HT-29 (cell line): ENCODE measurements at places on chromosomes 5 and 9. TPM values are rescaled to one million over a fixed set of nuclear protein-coding genes. Genes with fewer than 3 reads are reported as not detected.

DNA sequence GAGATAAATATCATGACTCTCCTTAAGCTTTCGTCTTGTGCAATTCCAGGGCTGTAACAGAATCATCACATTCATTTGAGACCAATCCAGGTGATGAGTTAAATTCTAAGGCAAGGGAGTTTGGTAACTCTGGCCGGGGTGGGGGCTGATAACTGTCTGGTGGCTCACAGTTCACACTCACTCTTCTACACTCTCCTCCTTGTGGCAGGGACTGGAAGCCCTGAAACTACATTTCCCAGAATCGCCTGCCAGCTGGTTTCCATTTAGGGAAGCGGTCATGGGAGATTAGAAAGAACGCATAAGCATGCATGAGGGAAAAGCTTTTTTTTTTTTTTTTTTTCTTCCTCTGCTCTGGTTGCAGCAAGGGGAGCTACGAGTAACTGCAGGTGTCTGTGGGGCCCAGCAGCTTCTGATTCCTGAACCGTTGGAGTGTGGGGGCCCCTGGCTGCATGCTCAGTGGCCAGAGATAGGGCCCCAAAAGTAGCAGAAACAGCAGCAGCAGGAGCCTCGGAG lies 154.8 kb upstream of the TBC1D2 start:
- DNase-seq: peak; percentile 5

DNA sequence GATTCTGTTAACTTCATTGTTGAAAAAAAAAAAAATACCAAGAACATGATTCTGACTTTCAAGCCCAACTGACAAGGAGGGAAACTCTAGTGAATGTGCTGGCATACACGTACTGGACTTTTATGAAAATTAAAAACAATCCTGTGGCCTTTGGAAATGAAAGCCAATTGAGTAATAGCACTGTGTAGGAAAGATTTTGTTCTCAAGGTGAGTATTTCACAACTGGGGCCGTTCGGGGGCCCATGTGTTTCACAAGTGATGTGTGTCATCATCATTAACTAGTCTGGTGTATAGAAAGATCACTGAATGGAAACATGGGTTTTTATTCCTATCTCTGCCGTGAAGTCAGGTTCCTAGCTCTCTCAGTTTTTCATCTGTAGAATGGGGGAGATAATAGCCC lies 605.0 kb upstream of the CLINT1 start:
- no peak for DNase-seq

COX7C gene
- 243 and 269 TPM in 2 replicates for total RNA-seq

DNA sequence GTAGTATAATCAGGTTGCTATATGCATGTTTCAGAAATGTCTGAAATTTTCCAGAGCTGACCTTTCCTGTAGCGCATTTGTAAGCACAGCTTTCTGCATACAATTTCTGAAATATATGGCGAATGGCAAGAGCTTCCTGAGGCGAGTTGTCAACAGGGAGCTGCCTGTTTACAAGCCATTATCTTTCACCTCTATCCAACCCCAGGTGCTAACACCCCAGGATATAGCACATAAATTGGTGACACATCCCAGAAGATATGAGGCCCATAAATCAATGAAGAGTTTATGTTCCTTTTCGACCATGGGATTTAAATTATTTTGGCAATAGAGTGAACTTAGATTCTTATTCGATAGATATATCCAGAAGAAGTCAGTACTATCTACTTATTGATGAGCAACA lies 379.8 kb downstream of the KDM4C start:
- no peak for DNase-seq

- DNase-seq: no peak
These were observed 403.7 kb upstream of the DAP start for GRCh38 chr5:11164531-11165294.

GRCh38 chr9:35423499-35423898 lies 66.4 kb upstream of the RUSC2 start:
- DNase-seq: peak; percentile 49

DNA sequence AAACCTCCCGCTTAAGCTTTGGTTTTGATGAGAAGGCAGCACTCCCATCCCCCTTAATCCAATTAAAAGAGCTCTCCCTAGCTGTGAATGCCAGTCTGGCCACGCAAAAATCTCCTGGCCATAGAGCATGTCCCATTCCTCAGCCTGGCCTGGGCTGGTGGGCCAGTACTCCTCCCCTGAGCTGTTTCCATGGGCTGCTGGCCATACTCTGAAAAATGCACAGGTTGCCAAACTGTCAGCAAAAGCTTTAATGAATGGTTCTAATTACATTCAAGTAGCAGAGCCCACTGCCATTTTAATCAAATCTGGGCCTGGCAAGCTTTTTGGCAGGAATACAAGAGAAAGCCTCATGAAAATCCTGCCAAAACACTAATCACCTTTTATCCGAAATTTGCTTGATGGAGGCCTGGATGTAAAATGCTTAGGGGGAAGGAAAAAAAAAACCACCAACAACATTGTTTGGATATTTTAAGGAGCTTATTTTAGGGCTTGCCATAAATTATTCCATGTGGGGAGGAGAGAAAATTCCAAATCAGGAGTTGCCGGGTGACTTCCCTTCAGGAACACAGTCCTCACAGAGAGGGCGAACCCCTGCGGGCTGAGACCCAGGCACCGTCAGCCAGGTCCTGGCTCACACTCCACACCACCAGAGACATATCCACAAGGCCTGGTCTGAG lies 243.3 kb downstream of the SEC61B start:
- DNase-seq: no peak

NPM1 gene
- total RNA-seq: 896 and 936 TPM in 2 replicates

GRM6 gene
- total RNA-seq: not detected in 2 replicates

- DNase-seq: no peak
These were observed 33.4 kb upstream of the ARAP3 start for GRCh38 chr5:141715346-141715905.

UBAP2 gene
- total RNA-seq: 18.3 and 24.8 TPM in 2 replicates

LCN15 gene
- total RNA-seq: 0.60 TPM in 1 of 2 replicates, not detected in the other

GRCh38 chr5:56037531-56038010 lies 42.8 kb upstream of the IL6ST start:
- DNase-seq: no peak

DNA sequence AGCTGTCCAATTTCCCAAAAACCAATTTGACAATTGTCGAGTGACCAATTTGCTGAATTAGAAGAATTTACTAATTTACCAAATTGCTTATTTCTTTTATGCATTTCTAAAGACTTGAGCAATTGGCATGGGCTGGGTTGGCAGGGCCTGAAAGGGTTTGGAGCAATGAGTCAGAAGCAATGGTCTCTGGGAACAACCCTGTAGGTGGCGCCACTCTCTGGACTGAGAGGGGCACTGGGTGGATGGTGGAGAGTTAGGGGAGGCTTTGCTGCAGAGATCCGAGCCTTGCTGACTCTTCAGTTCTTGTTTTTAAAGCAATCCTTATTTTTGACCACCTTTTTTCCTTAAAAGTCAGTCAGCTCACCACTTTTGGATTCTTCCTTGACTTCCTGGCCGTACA lies 71.5 kb upstream of the RPS23 start:
- peak; percentile 38 for DNase-seq

- no peak for DNase-seq
These were observed 554.3 kb upstream of the CLINT1 start for GRCh38 chr5:158413122-158413680.

- peak; percentile 51 for DNase-seq
These were observed 156.7 kb upstream of the TLX3 start for GRCh38 chr5:171152382-171152781.

DNA sequence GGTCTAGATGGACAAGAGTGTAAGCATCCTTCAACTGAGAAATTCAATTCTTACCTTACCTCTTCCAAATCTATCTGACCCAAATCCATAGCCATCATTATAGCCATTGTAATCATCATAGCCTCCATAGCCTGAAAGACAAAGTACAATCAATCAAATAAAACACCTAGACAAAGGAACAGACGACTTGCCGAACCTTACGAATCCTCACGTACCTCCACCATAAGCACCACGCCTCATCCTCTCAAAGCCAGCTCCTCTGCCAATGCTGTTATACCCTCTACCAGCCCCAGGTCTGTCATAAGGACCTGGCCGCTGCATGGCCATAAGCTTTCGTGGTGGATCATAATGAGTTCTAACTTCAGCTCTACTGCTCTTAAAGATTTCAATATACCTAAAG lies 5.5 kb downstream of the HNRNPH1 start:
- DNase-seq: no peak

NAA35 gene
- 16.6 and 18.7 TPM in 2 replicates for total RNA-seq
